Dermis lymphatic vessel endothelial cell (primary cell): ENCODE measurements at places on chromosomes 2 and 18. TPM values are rescaled to one million over a fixed set of nuclear protein-coding genes. Genes with fewer than 3 reads are reported as not detected.

VWC2L gene
- not detected in 2 replicates for total RNA-seq

PROKR1 gene
- not detected in 2 replicates for total RNA-seq

ZNF804A gene
- under 0.01 TPM in 1 of 2 replicates, not detected in the other for total RNA-seq

KIF5C gene
- total RNA-seq = under 0.01 and 0.09 TPM in 2 replicates

CCDC121 gene
- 2.0 and 2.1 TPM in 2 replicates for total RNA-seq

C2orf78 gene
- not detected in 2 replicates for total RNA-seq

TSPYL6 gene
- total RNA-seq = not detected in 2 replicates

LIMS2 gene
- 4.2 and 5.1 TPM in 2 replicates for total RNA-seq

FAM237A gene
- not detected in 2 replicates for total RNA-seq

CNRIP1 gene
- 38.8 and 40.2 TPM in 2 replicates for total RNA-seq

GAREM1 gene
- under 0.01 and 0.17 TPM in 2 replicates for total RNA-seq

MEX3C gene
- 31.1 and 34.2 TPM in 2 replicates for total RNA-seq

CCDC138 gene
- total RNA-seq = 4.3 and 5.9 TPM in 2 replicates

UGT1A10 gene
- total RNA-seq = not detected in 2 replicates
